ENCODE measurements at places on chromosomes 5 and 9.

DNA sequence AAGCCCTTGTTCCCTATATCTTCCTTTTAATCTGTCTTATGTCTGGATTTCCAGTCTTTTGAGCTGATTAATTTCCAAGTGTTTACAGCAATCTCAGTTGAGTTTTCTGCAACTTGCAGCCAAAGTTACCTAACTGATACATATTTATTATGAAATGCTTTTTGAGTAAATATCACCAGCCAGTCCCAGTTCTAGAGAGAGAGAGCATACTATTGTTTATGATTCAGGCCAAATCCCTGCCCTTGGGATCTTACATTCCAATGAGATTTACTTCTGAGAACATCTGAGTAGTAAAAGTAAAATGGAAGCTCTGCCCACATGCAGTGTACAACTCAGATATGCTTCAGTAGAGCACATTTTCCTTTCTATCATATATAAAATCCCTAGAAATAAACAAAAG lies 661.7 kb downstream of the KCTD16 start:
- DNase-seq, result no peak

GRCh38 chr5:140969880-140970279 lies 3.6 kb downstream of the PCDHAC2 start:
- DNase-seq, result no peak

- DNase-seq, result no peak
Measured at GRCh38 chr9:90808398-90808797, 6.8 kb downstream of the SYK start.

DNA sequence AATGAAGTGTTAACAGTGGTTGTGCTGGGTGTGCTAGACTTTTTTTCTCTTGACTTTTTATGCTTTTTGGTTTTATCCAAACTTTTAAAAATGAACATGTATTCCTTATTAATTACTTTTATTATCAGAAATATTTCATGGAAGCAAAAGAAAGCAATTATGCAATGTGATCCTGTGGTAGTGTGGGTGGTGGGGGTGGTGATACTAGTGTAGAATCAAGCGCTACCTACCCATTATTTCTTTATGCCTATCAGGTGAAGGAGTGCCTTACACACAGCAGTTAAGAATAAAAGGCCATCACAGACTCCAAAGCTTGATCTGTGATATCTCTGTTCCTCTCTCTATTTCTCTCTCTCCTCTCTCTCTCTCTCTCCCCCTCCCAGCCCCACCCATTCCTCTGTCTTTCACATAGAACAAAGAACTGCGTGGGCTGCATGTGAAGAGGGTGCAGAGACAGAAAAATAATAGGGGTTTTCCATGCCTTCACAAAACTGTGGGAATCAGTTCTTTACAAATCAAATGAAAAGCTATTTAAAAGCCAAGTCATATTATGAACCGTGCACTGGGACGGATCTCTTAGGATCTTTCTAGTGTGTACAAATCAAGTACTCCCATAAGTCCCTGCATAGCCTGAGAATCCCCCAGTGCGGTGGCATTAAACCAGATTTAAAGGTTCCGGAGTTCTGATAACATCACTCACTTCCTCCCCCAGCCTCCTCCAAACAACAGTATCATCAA lies 351.2 kb downstream of the RAB3C start:
- no peak for DNase-seq

GRCh38 chr9:21967702-21968101 lies 26.5 kb downstream of the CDKN2A start:
- DNase-seq, result no peak

DNA sequence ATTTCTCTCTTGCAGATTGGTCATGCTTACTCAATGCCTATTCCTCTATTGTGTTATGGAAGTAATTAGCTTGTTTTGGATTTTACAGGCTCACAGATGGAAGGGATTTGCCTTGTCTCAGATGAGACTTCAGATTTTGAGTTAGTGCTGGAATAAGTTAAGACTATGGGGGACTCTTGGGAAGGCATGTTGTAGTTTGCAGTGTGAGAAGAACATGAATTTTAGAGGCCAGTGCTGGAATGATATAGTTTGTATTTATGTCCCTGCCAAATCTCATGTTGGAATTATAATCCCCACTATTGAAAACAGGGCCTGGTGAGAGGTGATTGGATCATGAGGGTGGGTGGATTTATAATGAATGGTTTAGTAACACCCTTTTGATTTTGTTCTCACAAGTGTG lies 6.1 kb upstream of the TUSC1 start:
- DNase-seq, result no peak

DNA sequence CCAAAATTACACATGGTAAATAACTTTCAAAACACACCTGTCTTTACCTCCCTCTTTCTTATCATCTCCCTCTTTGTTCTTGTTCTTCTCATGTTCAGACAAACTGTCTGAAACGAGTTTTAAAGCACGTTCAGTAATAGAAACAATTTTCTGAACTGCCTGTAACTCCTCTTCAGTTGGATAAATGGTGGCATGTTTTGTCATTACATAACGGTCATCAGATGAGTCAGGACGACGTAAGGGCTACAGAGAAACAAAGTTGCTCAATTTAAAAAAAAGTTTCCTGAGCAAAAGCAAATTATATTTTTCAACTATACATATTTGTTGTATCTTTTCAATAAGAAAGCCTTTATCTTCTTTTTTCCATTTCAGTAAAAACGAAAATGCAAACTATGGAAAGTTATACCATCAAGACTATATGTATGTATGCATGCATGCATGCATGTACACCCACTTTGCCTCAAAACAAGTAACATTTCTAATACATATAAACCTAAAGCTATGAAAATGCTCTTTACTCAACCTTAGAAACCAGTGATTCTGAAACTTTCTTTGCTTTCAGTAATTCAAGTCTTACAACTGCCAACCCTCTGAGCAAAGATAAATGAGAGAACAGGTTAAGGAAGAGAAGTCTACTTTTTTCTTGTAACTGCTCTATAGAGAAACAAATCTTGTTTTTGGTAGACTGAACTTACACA lies 56.0 kb downstream of the ZFR start:
- no peak for DNase-seq

DNA sequence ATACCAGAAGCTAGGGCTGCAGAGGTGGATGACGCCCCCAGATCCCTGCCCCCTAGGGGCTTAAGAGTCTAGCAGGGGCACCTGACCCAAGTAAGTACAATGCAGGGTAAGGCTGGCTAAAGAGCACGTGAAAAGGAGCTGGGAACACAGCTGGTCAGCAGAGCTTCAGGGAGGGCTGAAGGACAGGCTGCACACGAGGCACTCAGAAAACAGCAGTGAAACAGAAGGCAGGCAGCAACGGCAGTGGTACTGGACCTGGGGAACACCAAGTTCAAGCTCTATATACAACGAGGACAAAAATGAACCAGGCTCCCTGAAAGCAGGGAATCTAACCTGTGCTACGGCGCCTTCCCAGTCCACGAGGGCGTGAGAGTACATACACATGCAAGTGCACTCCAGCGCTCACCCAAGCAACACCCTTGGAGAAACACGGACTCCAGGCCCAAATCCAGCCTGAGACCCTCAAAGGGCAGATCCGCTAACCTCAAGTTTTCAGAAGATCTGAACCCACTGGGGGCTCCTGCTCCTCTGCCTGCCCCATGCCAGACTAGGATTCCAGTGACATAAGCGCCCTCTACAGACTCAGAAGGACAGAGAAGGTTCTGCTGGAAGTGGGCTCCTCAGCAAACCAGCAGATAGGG lies 57.4 kb downstream of the PSMB7 start:
- no peak for DNase-seq

- no peak for DNase-seq
Measured at GRCh38 chr5:154078272-154078671, 39.5 kb downstream of the MFAP3 start.

- DNase-seq, result no peak
Measured at GRCh38 chr9:75664597-75664996, 225.9 kb upstream of the PCSK5 start.

DNA sequence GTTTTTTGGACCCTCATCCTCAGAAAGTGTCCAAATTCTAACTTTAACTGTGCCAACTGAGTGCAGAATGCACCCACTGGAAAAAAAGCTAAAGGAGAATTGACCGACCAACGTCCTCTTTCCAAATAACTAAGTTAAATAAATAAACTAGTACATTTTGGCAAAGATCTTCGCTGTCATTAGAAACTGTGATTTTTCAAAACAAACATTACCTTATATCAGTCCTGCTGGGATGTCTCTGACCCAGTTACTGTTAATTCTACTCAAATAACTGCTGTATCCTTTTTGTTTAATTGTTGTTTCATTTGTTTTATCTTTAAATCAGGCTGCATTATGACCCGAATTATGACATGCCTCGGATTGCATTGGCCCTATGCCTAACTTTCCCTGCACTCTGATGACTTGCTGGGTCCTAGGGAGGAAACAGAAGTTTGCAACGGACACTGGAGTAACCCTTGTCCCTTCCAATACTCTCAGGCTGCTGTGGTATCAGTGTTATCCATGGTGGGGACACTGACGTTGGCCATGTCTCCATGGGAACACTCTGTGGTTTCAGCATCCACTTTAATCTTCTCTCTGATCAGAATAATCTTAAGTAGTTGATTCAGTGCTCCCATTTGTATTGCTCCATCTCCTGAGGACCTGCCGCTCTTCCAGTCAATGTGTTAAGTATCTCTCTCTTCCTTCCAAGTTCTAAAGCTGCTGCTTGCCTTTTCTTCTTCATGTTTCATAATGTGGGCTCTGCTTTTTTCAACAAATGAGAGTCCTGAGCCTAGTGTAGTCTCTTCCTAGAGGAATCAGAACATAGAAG lies 11.1 kb upstream of the IFNA5 start:
- DNase-seq, result no peak

GRCh38 chr9:131255676-131256197 lies 20.6 kb downstream of the FAM78A start:
- DNase-seq, result no peak

GRCh38 chr5:86866036-86866435 lies 248.3 kb downstream of the COX7C start:
- no peak for DNase-seq

- DNase-seq, result no peak
Measured at GRCh38 chr9:88685966-88686365, 151.0 kb downstream of the NXNL2 start.
